ENCODE measurements at places on chromosomes 12 and 14. TPM values are rescaled to one million over a fixed set of nuclear protein-coding genes. Genes with fewer than 3 reads are reported as not detected.

WIF1 gene
- total RNA-seq: 0.81 TPM

ZDHHC22 gene
- total RNA-seq: 0.09 TPM

ADAMTS20 gene
- not detected for total RNA-seq

MMP19 gene
- 5.2 TPM for total RNA-seq

MYF5 gene
- total RNA-seq: not detected

PMCH gene
- total RNA-seq: not detected

HSPB8 gene
- 58.1 TPM for total RNA-seq

KLHL33 gene
- 0.92 TPM for total RNA-seq

Data from mucosa of gallbladder (tissue), 1 donor.